Activated CD4-positive, alpha-beta T cell treated with anti-CD3 and anti-CD28 coated beads, Interleukin-2, amount 10 ng/mL, durations not matched to agents 24 days and 14 days (primary cell): ENCODE measurements at places on chromosomes 7 and 10. TPM values are rescaled to one million over a fixed set of nuclear protein-coding genes. Genes with fewer than 3 reads are reported as not detected.

- H3K27me3 ChIP-seq: no peaks in the 10 kb centered on the region
- no peaks in the 10 kb centered on the region for H3K36me3 ChIP-seq
- no peak overlapping the region for H3K27ac ChIP-seq
- no peak overlapping the region for H3K4me3 ChIP-seq
- no peak for DNase-seq
- no peaks in the 10 kb centered on the region for H3K4me1 ChIP-seq
Observed at GRCh38 chr10:116536810-116537209, 8.9 kb upstream of the PNLIP start.

Gene GALNT17
- not detected in 2 replicates for total RNA-seq

DNA sequence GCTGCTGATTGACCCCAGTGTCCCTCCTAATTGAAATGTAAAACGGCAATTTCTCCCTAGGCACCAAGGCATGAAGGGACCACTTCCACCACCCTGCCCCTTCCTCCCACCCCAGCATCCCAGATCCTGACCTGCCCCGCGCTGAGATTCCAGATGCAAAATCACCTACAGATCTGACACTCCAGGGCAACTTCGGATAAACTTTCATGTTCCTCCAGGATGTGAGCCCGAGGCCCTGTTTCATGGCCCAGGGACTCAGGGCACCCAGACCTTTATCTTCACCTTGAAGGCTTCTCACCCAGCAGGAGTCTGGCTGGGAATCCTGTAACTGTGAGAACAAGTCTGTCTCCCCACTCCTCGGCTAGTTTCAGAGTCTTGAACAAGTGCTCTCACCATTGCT lies 361.8 kb downstream of the PLXNA4 start:
- no peaks in the 10 kb centered on the region for H3K36me3 ChIP-seq
- H3K4me3 ChIP-seq: no peak overlapping the region
- H3K27me3 ChIP-seq: no peaks in the 10 kb centered on the region
- no peaks in the 10 kb centered on the region for H3K4me1 ChIP-seq
- no peak for DNase-seq

DNA sequence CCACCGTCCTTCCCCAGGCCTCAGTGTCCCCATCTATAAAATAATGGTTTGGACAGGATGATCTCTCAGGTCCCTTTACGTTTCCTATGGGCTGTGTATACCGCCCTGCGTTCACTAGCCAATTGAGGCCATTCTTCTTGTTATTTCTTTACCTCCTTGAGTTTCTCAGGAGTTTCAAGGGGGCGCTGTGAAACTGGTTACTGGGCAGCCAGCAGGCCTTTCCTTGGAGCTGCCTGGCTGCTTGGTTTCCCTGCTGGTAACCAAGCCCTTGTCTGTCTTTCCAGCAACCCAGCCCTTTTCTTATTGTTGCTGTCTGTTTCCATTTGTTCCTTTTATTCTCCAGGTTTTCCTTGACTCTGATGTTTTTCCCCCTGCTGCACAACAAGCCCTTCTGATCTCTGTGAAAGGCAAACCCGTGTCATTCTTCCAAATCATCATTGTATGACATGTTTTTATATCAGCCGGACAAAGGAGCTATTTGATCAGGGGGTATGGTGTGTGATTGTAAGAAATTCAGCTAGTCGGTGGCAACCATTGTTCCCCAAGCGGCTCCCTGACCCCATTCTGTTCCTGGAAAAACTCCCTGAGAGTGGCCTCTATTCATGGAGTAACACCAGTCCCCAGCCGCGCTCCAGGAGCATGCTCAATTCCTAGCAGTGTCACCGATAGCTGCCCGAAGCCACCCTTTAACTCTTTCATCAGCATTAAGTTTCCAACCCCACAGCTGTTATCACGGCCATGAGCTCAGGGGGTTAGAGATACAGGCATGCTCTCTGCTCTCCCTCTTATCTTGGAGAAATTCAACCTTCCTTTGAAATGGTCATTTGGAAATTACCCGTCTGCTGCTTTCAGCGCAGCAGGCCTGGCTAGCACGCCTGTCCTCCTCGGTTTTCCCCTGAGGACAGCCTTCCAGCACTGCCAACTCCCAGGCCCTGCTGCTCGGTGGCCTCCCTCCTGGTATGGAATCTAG lies 26.6 kb downstream of the FGF8 start:
- H3K36me3 ChIP-seq: no peaks in the 10 kb centered on the region
- H3K4me1 ChIP-seq: no peaks in the 10 kb centered on the region

DNA sequence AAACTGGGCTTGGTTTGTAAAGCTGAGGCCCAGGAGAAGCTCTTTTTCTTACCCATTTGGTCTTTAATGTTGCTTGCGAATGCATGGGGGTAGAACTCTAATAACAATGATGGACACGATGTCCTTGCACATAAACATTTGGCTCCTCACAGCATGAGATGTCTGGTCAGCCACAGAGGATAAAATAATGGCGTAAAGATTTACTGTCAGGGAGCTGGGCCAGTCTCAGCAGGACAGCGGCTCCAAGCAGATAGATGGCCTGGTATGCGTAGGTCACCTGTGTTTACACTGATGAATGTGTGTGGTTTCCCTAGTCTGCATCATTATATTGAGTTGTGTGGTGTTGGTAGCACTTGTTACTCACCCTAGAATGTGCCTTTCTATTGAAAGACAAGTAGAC lies 537.4 kb downstream of the CNTNAP2 start:
- no peaks in the 10 kb centered on the region for H3K27me3 ChIP-seq
- no peak for DNase-seq
- H3K4me3 ChIP-seq: no peak overlapping the region

Gene IQCE
- 11.7 and 12.3 TPM in 2 replicates for total RNA-seq

DNA sequence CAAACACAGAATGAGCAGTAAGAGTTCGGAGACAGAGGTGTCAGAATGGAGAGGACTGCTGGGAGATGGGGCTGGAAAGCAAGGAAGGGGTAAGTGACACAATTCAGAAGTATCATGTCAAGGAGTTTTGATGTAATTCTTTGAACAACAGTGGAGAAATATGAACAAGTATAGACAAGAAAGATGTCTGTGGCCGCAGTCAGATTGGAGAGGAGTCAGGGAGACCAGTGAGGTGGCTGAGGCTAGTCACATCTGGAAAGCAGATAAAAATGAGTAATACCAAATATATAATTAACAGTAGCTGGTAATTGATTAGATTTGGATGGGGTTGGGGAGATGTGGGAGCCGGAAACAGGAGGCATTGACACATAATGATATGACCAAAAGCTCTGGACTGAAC lies 540.9 kb downstream of the SUGCT start:
- no peaks in the 10 kb centered on the region for H3K36me3 ChIP-seq
- no peak for DNase-seq
- H3K27ac ChIP-seq: no peak overlapping the region
- no peaks in the 10 kb centered on the region for H3K27me3 ChIP-seq

Gene SLC13A4
- total RNA-seq: not detected in 2 replicates

DNA sequence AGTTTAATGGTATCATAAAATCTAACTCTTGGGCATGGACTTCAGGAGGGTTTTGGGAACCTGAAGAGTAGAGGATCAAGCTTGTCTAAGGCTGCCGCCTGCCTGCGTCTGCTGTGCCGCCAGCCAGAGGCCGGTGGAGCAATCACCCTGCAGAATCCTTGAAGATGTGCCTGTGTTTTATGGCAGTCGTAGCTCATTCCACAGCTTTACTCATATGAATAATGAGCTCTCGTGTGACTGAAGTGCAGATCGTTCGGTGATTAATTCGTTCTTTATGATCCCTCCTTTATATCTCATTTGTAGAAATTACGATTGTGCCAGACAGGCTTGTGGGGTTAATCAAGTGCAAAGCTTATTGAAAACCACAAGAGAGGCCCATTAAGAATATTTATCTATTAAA lies 100.8 kb downstream of the ACTR3B start:
- no peaks in the 10 kb centered on the region for H3K36me3 ChIP-seq
- H3K27me3 ChIP-seq: no peaks in the 10 kb centered on the region
- DNase-seq: no peak
- H3K4me3 ChIP-seq: no peak overlapping the region
- no peaks in the 10 kb centered on the region for H3K4me1 ChIP-seq

- no peak overlapping the region for H3K4me3 ChIP-seq
- no peaks in the 10 kb centered on the region for H3K27me3 ChIP-seq
- peaks cover 20% of the 10 kb centered on the region for H3K4me1 ChIP-seq
- no peak overlapping the region for H3K27ac ChIP-seq
- no peak for DNase-seq
- peaks cover 7% of the 10 kb centered on the region for H3K36me3 ChIP-seq
Observed at GRCh38 chr7:135936497-135937217, 40.5 kb downstream of the MTPN start.

DNA sequence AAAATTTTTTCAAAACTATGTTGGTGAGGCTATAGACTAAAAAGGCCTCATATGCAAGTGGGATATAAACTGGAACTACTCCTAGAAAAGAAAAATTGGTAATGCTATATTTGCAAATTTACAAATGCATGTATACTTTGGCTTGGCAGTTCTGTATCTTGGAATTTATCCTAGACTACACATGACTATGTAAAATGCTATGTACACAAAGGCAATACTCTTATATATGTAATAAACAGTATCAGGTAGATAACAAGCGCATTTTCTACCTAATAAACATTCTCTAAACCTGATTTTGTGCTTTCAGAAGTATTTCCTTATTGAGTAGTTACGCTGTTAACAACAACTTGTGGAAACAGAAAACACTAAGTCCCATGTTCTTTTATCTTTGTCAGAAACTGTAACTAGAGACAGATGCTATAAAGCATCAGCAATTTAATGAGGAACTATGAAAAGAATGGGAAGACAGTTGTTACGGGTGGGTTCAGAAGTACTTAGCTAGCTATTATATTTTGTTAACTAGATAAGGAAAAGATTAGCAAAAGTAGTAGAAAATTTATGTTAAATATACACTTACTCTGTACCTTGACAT lies 107.8 kb downstream of the ARHGAP12 start:
- no peaks in the 10 kb centered on the region for H3K4me1 ChIP-seq
- no peak overlapping the region for H3K4me3 ChIP-seq
- no peak overlapping the region for H3K27ac ChIP-seq
- DNase-seq: no peak
- peaks cover 4% of the 10 kb centered on the region for H3K36me3 ChIP-seq

Gene TRA2A
- total RNA-seq: 96.8 and 103 TPM in 2 replicates

GRCh38 chr10:49600781-49601400 lies 9.2 kb upstream of the SLC18A3 start:
- H3K36me3 ChIP-seq: no peaks in the 10 kb centered on the region
- no peak overlapping the region for H3K4me3 ChIP-seq
- H3K27me3 ChIP-seq: peaks cover 7% of the 10 kb centered on the region
- DNase-seq: no peak
- no peaks in the 10 kb centered on the region for H3K4me1 ChIP-seq

DNA sequence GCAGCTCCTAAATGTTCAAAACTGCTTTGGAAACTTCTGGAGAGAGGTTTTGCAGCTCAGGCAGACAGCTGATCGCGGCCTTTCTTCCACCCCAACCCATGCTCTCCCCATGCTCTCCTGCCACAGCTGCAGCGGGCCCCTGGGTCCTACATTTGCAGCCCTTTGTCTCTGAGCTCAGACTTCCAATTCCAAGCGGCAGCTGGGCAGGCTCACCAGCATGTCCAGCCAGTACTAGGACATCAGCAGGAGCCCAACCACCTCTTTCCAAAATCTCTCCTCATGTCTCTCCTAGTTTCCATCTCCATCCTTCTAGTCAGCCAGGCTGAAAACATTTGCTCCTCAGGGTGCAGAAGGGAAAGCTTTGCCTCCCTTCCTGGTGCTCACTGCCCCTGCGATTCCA lies 6.0 kb downstream of the LEP start:
- peaks cover 7% of the 10 kb centered on the region for H3K27me3 ChIP-seq
- no peak overlapping the region for H3K27ac ChIP-seq
- no peaks in the 10 kb centered on the region for H3K4me1 ChIP-seq
- no peak overlapping the region for H3K4me3 ChIP-seq
- no peak for DNase-seq
- no peaks in the 10 kb centered on the region for H3K36me3 ChIP-seq

DNA sequence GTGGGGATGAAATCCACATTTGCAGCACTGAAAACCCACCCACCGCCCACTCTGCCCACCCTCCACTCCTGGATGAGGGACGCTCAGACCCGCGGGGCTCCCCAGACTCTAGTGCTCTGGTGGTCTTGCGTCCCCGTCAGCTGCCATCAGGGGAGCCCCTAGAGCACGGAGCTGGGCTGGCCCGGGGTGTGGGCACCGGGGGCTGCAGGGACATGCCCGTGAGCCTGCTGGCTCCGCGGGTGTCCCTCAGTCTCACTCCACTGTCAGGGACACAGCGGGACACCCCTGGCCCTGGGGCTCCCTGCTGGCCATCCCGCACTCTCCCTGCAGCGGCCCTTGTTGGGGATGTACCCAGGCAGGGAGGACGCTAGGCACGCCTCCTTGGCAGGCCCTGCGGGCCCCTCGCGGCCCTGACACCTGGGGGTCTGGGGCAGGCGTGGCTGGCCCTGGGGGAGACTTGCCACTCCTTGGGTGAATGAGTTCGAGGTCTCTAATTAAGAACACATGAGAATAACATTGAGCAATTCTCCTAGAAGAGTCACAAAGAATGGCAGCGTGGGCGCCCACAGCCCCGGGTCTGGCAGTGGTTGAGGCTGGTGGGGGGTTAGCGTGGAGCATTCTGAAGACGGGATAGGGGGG lies 64.2 kb downstream of the CFAP46 start:
- no peaks in the 10 kb centered on the region for H3K36me3 ChIP-seq
- no peak overlapping the region for H3K27ac ChIP-seq
- peaks cover 2% of the 10 kb centered on the region for H3K27me3 ChIP-seq
- H3K4me3 ChIP-seq: no peak overlapping the region

Gene C7orf57
- total RNA-seq: 0.14 TPM in 2 replicates

DNA sequence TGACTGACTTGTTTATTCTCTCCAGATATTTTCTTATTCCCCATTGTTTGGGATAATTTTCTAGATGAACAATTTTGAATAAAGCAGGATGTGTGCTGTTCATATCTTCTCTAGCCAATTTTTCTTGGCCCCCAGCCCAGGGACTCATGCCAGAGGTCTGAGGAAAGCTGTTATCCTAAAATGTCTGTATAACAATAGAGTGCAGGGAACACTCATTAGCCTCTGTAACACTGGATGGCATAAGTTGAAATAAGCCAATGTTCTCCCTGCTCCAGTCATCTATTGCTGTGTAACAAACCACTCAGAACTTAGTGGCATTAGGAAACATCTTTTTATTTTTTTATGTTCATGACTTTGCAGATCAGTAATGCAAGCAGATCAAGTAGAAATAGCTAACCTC lies 121.7 kb upstream of the TRIM24 start:
- H3K36me3 ChIP-seq: no peaks in the 10 kb centered on the region
- H3K27ac ChIP-seq: no peak overlapping the region
- DNase-seq: no peak
- no peak overlapping the region for H3K4me3 ChIP-seq
- H3K27me3 ChIP-seq: no peaks in the 10 kb centered on the region

Gene TRIM73
- 3.8 and 5.8 TPM in 2 replicates for total RNA-seq

DNA sequence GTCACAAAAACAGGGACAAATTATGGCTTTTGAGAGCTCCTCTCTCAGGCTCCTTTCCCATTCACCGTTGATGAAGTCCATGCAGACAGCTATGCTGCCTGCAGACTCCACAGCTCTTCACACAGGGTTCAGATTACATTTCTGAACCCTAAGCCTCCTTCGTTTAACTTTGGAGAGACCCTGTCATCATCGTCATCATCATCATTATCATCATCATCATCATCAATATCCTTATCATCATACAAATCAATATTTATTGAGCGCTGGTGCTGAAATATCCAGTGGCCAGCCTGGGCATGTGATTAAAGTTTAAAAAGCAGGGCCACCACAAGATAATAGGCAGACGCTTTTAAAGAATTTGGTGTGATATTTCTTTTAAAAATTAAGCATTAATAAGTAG lies 66.6 kb downstream of the FRMPD2 start:
- DNase-seq: no peak
- H3K36me3 ChIP-seq: no peaks in the 10 kb centered on the region
- no peak overlapping the region for H3K4me3 ChIP-seq
- H3K27ac ChIP-seq: no peak overlapping the region
- no peaks in the 10 kb centered on the region for H3K4me1 ChIP-seq
- peaks cover 2% of the 10 kb centered on the region for H3K27me3 ChIP-seq

Gene RAMP3
- total RNA-seq: not detected in 2 replicates
